Ammon's horn (tissue), 1 donor: ENCODE measurements at places on chromosomes 4 and X.

GRCh38 chr4:143713955-143714625 is 13.6 kb upstream of the FREM3 start:
- DNase-seq: no peak

- DNase-seq: no peak
Measured at GRCh38 chr4:146245850-146246249, 31.5 kb downstream of the REELD1 start.

DNA sequence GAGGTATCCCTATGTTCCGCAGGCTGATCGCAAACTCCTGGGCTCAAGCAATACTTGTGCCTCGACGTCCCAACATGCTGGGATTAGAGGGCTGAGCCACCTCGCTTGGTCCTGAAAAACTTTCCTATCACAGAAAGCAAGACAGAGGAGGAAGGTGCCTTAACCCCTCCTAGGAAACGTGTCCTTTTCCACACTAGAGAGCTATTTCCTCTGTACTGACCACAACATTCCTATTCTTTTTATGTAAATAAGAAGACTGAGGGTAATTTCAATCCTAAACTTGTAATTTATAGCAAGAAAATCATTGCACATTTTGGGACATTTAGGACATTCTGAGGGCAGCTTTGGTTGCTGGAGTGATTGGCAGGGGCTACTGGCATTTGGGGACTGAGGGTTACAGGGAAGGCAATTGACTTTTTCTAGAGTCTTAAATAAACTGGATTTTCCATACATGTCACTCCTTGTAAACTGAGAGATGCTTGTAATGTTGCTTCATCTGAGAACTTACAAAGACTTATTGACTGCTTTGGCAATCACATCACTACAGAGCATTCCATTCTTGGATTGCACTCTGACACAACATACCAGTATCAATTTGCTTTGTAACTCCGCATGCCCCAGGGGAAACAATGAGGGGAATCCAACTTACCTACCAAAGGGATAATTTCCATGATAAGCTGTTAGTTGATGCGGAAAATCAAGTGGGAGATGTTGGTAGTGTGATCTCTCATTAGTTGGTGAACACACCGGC is 15.6 kb downstream of the XAGE3 start:
- no peak for DNase-seq

- no peak for DNase-seq
Measured at GRCh38 chr4:117425636-117426035, 340.3 kb upstream of the TRAM1L1 start.

GRCh38 chr4:6277935-6278800 is 8.5 kb downstream of the WFS1 start:
- DNase-seq: no peak

- DNase-seq: peak; percentile 59
Measured at GRCh38 chr4:18664171-18664570, 642.6 kb upstream of the LCORL start.

DNA sequence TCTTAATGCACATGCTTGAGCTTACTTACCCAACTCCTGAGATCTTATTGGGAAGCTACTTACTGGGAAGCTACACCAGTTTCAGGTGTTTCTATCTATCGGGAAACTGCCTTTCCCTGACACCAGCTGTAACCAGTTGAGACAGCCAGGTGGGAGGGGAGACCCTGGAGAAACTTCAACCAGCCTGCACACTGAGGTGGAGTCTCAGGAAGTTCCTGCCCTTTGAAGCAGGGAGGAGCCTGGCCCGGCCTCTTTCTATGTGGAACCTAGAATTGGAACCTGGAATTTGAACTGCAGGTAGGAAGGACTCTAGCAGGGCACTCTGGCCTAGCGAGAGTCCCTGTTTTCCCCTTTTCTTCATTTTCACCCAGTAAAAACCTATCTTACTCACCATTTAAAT is 425.8 kb upstream of the PABPC4L start:
- DNase-seq: no peak

- DNase-seq: no peak
Measured at GRCh38 chrX:40908857-40909475, 173.6 kb upstream of the MED14 start.

GRCh38 chrX:109739625-109740432 is 6.8 kb upstream of the ACSL4 start:
- DNase-seq: no peak

DNA sequence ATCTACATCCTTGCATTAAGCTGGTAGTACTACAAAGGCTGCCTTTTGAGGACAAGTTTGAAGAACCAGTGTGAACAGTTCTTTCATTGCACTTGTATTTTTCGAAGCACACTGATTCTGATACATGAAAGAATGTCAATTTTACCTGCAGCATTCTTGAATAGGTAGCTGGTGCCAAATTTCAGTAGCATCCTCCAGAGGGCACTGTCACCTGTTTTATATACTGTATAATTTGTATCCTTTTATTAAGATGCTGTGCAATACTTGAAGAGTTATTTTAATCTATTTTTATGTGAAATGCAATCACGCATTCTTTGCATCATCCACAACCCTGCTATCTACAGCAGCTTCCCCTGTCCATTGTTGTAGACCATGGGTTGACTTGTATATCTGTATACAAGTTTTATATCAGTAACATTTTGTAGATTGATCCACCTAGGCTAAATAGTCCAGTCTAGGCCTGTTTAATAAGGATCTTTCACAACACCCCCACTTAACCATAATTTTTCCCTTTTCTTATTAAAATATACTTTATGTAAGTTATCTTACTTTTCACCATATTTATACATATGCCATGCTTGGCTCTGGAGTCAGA is 325.7 kb downstream of the PCDH7 start:
- no peak for DNase-seq

- no peak for DNase-seq
Measured at GRCh38 chrX:147180886-147181285, 366.3 kb upstream of the CXorf51A start.

DNA sequence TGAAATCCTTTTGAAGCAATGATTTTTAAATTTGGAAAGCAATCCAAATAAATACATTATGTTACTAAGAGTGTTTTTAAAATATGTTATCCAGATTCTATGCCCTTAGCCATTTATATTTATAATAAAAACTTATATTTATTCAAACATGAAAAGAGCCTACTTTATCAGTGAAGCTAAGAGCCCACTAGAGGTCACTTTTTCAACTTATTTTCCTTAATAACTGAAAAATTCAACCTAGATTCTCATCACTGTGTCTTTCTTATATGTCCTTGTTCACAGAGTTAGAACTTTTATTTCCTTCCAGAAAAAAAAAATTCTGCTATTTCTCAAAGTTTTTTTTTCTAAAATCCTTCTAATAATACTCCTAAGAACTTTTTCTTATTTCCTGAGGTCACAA is 23.9 kb downstream of the PRDM8 start:
- DNase-seq: no peak

- no peak for DNase-seq
Measured at GRCh38 chr4:121126449-121127006, 37.6 kb downstream of the TNIP3 start.

- DNase-seq: no peak
Measured at GRCh38 chr4:127870688-127871087, 10.0 kb upstream of the PLK4 start.

- no peak for DNase-seq
Measured at GRCh38 chr4:37799941-37800554, 26.4 kb upstream of the PGM2 start.

DNA sequence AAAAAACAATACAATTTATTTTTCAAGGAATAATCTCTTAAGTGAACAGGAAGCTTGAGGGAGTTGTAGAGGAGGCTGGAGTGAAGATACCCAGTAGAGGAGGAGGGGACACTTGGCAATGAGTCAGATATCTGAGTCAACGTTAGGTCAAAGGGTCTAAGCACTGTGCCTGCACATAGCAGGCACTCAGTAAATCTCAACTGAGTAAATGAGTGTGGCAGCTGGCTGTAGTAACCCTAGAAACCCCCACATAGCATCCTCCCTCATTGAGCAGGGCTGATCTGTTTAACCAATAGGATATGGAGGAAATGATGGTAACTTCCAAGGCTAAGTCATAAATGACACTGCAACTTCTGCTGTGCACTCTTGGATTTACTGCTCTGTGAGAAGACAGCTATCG is 186.0 kb upstream of the FAM241A start:
- DNase-seq: no peak

DNA sequence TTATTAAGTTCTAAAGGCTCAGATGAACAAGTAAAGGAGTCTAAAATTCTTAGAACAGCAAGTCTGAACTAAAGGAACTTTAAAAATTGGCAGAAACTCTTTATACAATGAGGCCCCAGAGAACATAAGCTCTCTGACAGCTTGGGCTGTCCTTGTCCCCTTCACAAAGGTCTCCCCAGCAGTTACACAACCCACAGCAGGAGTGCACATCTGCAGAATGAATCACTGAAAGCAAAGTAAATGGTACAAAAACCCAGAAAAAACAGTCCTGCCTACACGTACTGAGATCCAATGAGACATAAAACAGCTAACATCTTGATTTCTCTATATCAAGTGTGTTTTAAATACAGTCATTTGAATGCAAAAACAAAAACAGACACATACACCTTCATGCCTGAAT is 18.7 kb downstream of the RBBP7 start:
- DNase-seq: no peak

DNA sequence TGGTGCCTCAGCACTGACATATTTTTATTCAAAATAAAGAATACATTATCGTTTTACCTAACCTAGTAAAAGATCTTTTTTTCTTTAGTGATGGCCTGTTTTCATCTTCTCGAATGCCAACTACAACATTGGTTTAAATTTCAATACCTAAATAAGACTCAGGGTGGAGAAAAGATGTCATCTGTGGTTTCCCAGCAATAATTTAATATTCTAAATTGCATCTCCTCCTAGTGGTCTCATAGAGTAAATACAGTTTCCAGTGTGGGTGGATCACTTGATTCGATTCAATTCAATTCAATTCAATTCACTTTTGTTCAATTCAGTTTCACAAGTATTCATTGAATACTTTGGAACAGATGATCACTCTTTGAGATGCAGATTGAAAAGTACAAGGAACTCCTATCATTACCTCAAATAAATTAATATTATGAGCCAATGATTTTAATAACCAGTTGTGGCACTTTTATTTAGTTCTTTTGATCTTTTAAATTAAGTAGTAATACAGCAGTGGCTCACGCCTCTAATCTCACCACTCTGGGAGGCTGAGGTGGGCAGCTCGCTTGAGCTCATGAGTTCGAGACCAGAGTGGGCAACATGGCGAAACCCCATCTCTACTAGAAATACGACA is 427.2 kb downstream of the FAT4 start:
- no peak for DNase-seq

DNA sequence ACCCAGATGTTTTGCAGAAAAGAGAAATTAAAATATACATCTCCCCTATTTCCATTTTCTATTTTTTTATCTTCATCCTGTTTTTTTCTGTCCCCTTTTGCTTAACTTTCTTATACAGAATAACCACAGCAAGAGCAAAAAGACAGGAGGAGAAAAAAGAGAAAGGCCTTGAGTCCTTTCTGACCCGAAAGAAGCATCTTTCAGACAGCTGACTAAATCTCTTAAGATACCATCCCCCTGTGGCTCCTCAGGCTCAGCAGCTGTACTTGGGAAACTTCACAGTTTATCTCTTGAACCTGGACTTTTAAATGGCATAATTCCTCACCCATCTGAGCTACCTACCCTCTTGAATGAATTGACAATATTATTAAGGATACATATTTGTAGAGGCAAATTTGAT is 100.2 kb downstream of the FIP1L1 start:
- no peak for DNase-seq

- no peak for DNase-seq
Measured at GRCh38 chrX:123169247-123169901, 14.7 kb upstream of the GRIA3 start.

DNA sequence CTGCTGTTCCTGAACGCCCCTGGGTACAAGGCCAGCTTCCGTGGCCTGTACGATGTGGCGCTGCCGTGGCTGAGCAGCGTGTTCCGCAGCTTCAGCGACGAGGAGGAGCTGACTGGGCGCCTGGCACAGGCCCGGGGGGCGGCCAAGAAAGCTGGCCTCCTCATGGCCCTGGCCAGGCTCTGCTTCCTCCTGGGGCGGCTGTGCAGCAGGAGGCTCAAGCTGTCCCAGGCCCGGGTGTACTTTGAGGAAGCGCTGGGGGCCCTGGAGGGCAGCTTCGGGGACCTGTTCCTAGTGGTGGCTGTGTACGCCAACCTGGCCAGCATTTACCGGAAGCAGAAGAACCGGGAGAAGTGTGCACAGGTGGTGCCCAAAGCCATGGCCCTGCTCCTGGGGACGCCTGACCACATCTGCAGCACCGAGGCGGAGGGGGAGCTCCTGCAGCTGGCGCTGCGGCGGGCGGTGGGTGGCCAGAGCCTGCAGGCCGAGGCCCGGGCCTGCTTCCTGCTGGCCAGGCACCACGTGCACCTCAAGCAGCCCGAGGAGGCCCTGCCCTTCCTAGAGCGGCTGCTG is 28.2 kb downstream of the SH3TC1 start:
- peak; percentile 55 for DNase-seq

GRCh38 chr4:24778464-24779225 is 16.7 kb upstream of the SOD3 start:
- DNase-seq: no peak

DNA sequence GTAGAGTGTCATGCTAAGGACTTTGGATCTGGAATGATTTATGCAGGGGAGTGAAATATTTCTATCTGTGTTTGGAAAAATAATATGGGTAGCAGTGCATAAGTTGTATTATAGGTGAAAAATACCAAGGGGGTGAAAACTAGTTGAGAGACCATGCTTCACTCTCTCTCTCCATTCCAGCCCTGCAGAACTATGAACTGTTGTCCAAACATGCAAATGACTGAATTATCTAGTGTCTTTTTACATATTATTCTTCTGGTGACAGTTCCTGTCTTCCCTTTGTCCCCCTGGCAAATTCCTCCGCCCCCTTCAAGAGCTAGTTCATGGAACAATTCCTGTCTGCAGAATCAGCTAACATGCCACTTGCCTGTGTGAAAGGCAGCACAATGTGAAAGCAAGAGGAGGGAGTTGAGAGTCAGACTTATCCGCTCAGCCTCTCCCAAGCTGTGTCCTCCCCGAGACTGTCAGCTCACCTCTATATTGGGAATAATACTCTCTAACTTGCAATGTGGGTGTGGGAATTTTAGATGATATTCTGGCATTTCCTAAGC is 2.3 kb downstream of the PF4 start:
- DNase-seq: no peak

GRCh38 chr4:25184056-25184455 is 23.8 kb upstream of the SEPSECS start:
- no peak for DNase-seq

DNA sequence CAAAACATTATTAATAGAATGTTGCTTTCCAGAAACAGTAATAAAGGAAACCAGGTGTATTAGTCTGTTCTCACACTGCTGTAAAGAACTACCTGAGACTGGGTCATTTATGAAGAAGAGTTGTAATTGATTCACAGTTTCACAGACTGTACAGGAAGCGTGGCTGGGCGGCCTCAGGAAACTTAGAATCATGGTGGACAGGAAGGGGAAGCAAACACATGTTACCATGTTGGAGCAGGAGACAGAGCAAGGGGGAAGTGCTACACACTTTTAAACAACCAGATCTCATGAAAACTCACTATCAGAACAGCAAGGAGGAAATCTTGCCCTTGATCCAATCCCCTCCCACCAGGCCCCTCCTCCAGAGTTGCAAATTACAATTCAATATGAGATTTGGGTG is 815.8 kb downstream of the TRIML1 start:
- no peak for DNase-seq

GRCh38 chr4:153137677-153138630 is 66.3 kb upstream of the TRIM2 start:
- no peak for DNase-seq

- DNase-seq: peak; percentile 16
Measured at GRCh38 chrX:55056820-55057674, 17.8 kb upstream of the PAGE2B start.
